Heart left ventricle (tissue), 16 donors: ENCODE measurements at places on chromosomes 3 and 15. TPM values are rescaled to one million over a fixed set of nuclear protein-coding genes. Genes with fewer than 3 reads are reported as not detected.

Gene HRG
- not detected for total RNA-seq

Gene GOLGA8A
- 16.5 TPM for total RNA-seq

Gene P2RY13
- 3.6 TPM for total RNA-seq

Gene P3H2
- total RNA-seq, result 24.8 TPM

Gene EPB42
- total RNA-seq, result 1.7 TPM

Gene SRGAP3
- total RNA-seq, result 15.9 TPM

Gene CATSPER2
- total RNA-seq, result 0.75 TPM

Gene SERINC4
- total RNA-seq, result 0.34 TPM

Gene SCAANT1
- total RNA-seq, result not detected

Gene CBLB
- 31.7 TPM for total RNA-seq

Gene ATP1B3
- 23.0 TPM for total RNA-seq

Gene P2RY1
- total RNA-seq, result 5.1 TPM

Gene STRIT1
- total RNA-seq, result 1.5 TPM

Gene WNT7A
- total RNA-seq, result not detected

Gene SLC24A5
- not detected for total RNA-seq

Gene SLC12A1
- not detected for total RNA-seq

Gene GPR149
- total RNA-seq, result not detected

DNA sequence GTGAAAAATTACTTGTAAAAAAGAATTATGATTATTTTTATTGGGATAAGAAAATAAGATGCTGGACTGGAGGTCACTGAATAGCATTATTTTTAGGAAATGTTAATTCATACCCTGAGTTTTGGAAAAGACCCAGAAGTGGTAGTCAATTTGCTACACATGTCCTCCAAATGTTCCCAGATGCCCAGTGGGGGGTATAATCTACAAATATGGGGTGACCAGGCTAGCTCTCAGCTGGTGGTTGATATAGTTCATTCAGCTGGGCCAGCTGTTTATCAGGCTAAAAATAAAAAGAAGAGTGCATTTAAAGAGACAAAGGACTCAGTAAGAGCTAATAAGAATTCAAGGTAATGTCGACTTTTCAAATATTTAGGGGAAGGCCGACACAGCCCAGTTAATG lies 402.0 kb upstream of the GOLIM4 start:
- no peaks in the 10 kb centered on the region for H3K4me1 ChIP-seq
- no peak overlapping the region for H3K27ac ChIP-seq
- H3K27me3 ChIP-seq, result no peaks in the 10 kb centered on the region
- no peaks in the 10 kb centered on the region for H3K36me3 ChIP-seq

GRCh38 chr3:141246958-141247301 lies 15.3 kb downstream of the PXYLP1 start:
- no peaks in the 10 kb centered on the region for H3K27me3 ChIP-seq
- DNase-seq, result no peak
- H3K4me3 ChIP-seq, result no peak overlapping the region
- no peaks in the 10 kb centered on the region for H3K36me3 ChIP-seq
- peaks cover 13% of the 10 kb centered on the region for H3K4me1 ChIP-seq

- DNase-seq, result peak; percentile 84
- H3K4me1 ChIP-seq, result peaks cover 6% of the 10 kb centered on the region
- no peaks in the 10 kb centered on the region for H3K36me3 ChIP-seq
- H3K27ac ChIP-seq, result peak overlapping the region; percentile 49
These were observed 41.5 kb downstream of the CP start for GRCh38 chr3:149180057-149180573.

DNA sequence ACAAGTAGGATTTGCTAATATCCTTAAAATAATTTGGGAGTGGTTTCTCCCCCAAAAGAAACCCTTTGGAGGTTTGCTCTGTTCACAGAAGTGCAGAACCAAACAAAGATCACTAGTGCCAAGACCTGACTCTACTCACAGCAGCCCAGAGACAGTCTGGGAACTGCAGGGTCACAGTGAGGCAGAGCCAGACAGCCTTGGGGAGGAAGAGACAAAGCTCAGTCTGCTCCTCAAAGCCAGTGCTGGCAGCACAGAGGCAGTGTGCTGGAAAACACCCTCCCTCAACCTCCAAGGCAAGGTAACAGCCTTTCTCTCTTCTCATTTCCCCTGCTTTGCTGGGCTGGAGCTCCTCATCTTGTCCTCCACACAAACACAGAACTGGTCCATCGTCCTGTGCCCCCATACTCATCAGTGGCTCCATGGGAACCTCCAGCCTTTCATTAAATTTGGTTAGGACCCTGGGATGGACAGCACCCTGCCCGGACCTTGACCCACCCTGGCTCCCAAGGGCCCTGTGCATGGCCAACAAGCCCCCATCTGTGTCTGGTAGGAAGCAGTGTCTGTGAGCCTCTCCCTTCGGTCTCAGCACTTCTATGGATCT lies 12.6 kb downstream of the RAB6B start:
- H3K4me3 ChIP-seq, result no peak overlapping the region
- no peak for DNase-seq
- no peaks in the 10 kb centered on the region for H3K27me3 ChIP-seq

DNA sequence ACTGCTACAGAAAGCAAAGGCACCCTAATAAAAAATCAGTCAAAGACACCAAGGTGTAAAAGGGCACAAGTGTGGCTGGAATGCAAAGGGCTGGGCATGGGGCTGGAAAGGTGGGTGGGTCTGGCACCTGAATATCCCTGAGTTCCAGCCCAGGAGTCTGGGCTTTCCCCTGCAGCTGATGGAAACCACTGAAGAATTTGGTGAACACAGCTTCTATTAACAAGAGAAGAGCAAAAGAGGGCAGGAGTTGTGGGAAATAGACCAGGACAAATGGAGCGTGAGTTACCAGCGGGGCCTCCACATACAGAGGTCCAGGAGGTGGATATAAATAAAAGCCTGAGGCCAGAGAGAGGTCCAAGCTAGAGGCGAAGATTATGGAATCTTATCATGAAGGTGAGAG lies 45.1 kb upstream of the TPM1 start:
- H3K4me3 ChIP-seq, result no peak overlapping the region
- no peak for DNase-seq
- H3K27me3 ChIP-seq, result no peaks in the 10 kb centered on the region
- H3K36me3 ChIP-seq, result no peaks in the 10 kb centered on the region
- H3K27ac ChIP-seq, result peak overlapping the region; percentile 82

- no peak for DNase-seq
- H3K4me1 ChIP-seq, result peaks cover 53% of the 10 kb centered on the region
- no peaks in the 10 kb centered on the region for H3K36me3 ChIP-seq
- no peak overlapping the region for H3K4me3 ChIP-seq
- no peak overlapping the region for H3K27ac ChIP-seq
- no peaks in the 10 kb centered on the region for H3K27me3 ChIP-seq
These were observed 46.2 kb downstream of the CTDSPL start for GRCh38 chr3:37907906-37908305.

- peaks cover 2% of the 10 kb centered on the region for H3K27me3 ChIP-seq
- H3K4me3 ChIP-seq, result peak within 1 kb of the TSS; percentile 58
- DNase-seq, result peak; percentile 78
- H3K4me1 ChIP-seq, result peaks cover 5% of the 10 kb centered on the region
- peak within 1 kb of the TSS; percentile 29 for H3K27ac ChIP-seq
These were observed at the start of gene CHST13 for GRCh38 chr3:126523745-126524428. TSS of gene CHST13 (plus strand) at chr3:126524155. CDS start at chr3:126524333, 178 bp downstream.

GRCh38 chr15:31193291-31193690 lies 91.8 kb upstream of the TRPM1 start:
- H3K36me3 ChIP-seq, result no peaks in the 10 kb centered on the region
- no peaks in the 10 kb centered on the region for H3K4me1 ChIP-seq
- no peaks in the 10 kb centered on the region for H3K27me3 ChIP-seq
- no peak overlapping the region for H3K4me3 ChIP-seq
- no peak for DNase-seq

DNA sequence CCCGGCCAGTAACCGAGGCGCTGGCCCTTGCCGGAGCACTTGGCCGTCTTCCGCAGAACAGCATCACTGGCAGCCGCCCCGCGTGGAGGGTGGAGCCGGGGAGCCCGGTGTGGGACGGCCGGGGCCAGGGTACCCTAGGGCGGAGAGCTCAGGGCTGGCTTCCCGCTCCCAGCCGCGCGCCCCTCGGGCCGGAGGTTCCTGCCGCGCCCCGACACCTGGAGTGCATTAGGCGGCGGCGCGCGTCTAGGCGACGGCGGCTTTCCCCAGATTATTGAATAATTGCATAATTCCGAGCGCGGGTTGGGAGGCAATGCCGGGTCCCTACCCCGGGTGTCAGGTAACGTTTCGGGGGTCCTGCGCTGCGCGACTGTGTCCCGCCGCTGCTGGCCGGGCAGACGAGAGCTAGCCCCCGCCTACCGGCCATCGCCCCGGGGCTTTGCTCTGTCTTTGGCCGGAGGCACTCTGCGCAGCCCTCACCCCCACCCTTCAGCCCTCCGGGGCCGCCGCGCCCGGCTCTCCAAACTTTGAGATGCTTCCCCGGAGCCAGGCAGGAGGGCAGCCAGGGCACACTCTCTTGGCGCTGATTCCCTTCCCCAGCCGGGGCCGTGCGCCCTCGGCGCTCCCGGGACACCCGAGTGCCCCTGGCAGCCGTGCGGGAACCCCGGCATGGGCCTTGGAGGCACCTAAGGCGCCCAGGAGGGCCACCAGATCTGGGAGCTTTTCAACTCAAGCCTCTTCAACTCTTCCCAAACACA lies 749 bp downstream of the ITGA11 start:
- peaks cover 38% of the 10 kb centered on the region for H3K27me3 ChIP-seq
- peak; percentile 59 for DNase-seq
- H3K36me3 ChIP-seq, result no peaks in the 10 kb centered on the region

- no peak overlapping the region for H3K4me3 ChIP-seq
- DNase-seq, result peak; percentile 68
- H3K27me3 ChIP-seq, result no peaks in the 10 kb centered on the region
These were observed 21.1 kb downstream of the FGF12 start for GRCh38 chr3:192706272-192706671.

- peaks cover 9% of the 10 kb centered on the region for H3K36me3 ChIP-seq
- no peak overlapping the region for H3K27ac ChIP-seq
- H3K4me1 ChIP-seq, result no peaks in the 10 kb centered on the region
- no peak for DNase-seq
- no peaks in the 10 kb centered on the region for H3K27me3 ChIP-seq
These were observed 28.9 kb downstream of the CSTA start for GRCh38 chr3:122353893-122354401.

- H3K27me3 ChIP-seq, result no peaks in the 10 kb centered on the region
- no peaks in the 10 kb centered on the region for H3K36me3 ChIP-seq
- no peak for DNase-seq
- H3K27ac ChIP-seq, result no peak overlapping the region
These were observed 872.9 kb downstream of the NAALADL2 start for GRCh38 chr3:175732017-175732416.

- peak overlapping the region; percentile 95 for H3K4me3 ChIP-seq
- peaks cover 20% of the 10 kb centered on the region for H3K4me1 ChIP-seq
- H3K27me3 ChIP-seq, result no peaks in the 10 kb centered on the region
- no peaks in the 10 kb centered on the region for H3K36me3 ChIP-seq
- H3K27ac ChIP-seq, result peak overlapping the region; percentile 94
- DNase-seq, result no peak
These were observed 644 bp upstream of the NGLY1 start for GRCh38 chr3:25783661-25784512.

DNA sequence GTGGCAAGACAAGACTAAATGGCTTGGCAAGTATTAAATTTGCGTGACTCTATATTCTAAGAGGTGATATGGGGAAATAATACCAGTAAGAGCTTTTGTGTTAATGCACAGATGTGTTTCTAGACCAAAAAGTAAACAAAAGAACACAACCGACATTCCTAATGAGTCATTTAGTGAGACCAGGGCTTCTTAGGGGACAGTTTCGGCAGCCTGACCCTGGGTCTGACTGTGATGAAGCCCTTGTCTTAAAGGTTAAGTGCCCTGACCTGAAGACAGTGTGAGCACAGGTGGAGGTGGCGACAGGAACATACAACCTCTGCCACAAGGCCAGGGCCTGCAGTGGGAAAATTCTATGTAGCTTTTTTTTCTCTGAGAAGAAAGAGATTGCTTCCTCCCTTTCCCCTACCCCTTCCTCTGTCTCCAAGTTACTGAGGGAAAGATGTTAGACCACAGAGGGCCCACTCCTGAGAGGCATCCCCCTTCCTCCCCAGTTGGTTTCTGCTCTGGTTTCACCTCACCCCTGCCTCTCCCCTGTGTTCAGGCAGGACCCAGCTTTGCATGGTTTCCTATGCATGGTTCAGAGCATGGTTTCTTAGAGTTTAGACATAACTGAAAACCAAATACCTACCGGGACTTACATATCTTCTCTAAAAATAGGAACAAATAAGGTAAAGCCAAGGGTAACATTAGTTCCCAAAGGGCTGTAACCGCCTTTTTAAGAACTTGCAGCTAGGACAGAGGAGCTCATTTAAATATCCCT lies 24.8 kb upstream of the CMTM7 start:
- no peak for DNase-seq
- H3K27ac ChIP-seq, result no peak overlapping the region
- no peak overlapping the region for H3K4me3 ChIP-seq
- H3K27me3 ChIP-seq, result no peaks in the 10 kb centered on the region

DNA sequence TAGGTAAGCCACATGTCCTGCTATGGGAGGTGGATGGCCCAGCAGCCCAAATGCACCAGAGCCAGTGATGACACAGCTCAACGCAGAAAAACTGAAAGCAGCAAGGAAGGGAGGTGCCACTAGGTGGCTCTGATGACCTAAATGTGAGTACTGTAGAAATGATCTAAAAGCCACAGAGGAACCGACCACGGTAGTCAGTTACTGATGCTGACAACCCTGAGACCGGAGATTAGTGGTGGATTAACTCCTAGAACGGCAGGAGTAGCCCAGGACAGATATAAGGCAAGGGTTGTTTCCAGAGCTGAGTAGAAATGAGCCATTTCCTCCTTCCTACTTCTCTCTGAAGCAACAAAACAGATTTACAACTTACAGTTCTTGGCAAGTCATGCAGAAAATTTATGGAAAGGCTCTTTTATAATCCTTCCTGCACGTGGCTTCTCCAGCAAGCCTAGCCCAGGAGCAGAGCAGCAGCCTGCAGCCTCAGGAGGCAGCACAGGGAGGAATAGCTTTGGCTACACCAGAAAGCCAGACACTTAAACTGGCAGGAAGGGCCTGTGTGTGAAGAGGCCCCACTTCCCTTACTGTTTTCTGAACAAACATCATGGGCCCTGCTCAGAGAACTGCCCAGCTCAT lies 13.1 kb downstream of the FBXL22 start:
- H3K36me3 ChIP-seq, result peaks cover 78% of the 10 kb centered on the region
- no peak overlapping the region for H3K27ac ChIP-seq
- H3K4me1 ChIP-seq, result peaks cover 13% of the 10 kb centered on the region
- no peaks in the 10 kb centered on the region for H3K27me3 ChIP-seq
- H3K4me3 ChIP-seq, result no peak overlapping the region

DNA sequence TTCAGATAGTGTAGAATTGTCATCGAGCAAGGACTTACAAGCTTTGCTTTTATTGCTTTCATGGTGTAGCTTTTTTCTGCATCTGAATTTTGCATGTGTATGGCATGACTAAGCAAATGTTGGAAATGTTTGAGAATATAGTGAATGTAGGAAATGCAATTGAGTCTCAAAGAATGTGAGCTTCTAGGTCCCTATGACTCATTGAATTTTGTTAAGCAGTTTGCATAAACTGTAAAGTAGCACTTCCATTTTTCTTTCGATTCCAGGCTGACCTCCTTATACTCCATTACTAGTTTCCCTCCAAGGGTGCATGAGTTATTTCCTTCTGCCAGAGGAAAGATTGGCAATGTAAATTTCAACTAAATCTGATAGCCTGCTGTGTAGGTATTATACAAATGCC lies 619.2 kb downstream of the DIPK2A start:
- no peak overlapping the region for H3K27ac ChIP-seq
- H3K4me3 ChIP-seq, result no peak overlapping the region
- no peaks in the 10 kb centered on the region for H3K4me1 ChIP-seq
- no peaks in the 10 kb centered on the region for H3K27me3 ChIP-seq
- H3K36me3 ChIP-seq, result no peaks in the 10 kb centered on the region

- peaks cover 4% of the 10 kb centered on the region for H3K4me1 ChIP-seq
- H3K27ac ChIP-seq, result no peak overlapping the region
- DNase-seq, result no peak
These were observed 303.5 kb upstream of the GADL1 start for GRCh38 chr3:31197941-31198340.
